Thyroid gland (tissue), 4 donors: ENCODE measurements at places on chromosomes 5 and 9. TPM values are rescaled to one million over a fixed set of nuclear protein-coding genes. Genes with fewer than 3 reads are reported as not detected.

The KIF4B gene
- total RNA-seq = not detected

The MYORG gene
- total RNA-seq = 6.0 TPM

The TRMO gene
- total RNA-seq = 56.6 TPM

DNA sequence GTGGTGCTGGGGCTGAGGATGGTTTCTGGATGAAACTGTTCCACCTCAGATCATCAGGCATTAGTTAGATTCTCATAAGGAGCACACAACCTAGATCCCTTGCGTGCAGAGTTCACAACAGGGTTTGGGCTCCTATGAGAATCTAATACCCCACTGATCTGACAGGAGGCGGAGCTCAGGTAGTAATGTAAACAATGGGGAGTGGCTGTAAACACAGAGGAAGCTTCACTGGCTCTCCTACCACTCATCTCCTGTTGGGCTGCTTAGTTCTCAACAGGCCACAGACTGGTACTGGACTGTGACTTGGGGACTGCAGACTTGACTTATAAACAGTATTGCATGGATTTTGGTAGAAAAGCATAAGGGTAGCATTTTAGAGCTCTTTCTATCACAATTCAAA is 870.7 kb upstream of the CDH10 start:
- no peaks in the 10 kb centered on the region for H3K27me3 ChIP-seq
- DNase-seq = no peak
- no peak overlapping the region for H3K27ac ChIP-seq
- H3K36me3 ChIP-seq = no peaks in the 10 kb centered on the region
- no peak overlapping the region for H3K4me3 ChIP-seq

GRCh38 chr9:93292664-93293328 is 108.9 kb downstream of the WNK2 start:
- DNase-seq = no peak
- no peaks in the 10 kb centered on the region for H3K27me3 ChIP-seq
- H3K4me3 ChIP-seq = no peak overlapping the region
- H3K4me1 ChIP-seq = no peaks in the 10 kb centered on the region
- no peaks in the 10 kb centered on the region for H3K36me3 ChIP-seq

- H3K4me1 ChIP-seq = no peaks in the 10 kb centered on the region
- H3K4me3 ChIP-seq = no peak overlapping the region
- no peak overlapping the region for H3K27ac ChIP-seq
Observed at GRCh38 chr9:76218886-76219445, 175.3 kb downstream of the RFK start.

DNA sequence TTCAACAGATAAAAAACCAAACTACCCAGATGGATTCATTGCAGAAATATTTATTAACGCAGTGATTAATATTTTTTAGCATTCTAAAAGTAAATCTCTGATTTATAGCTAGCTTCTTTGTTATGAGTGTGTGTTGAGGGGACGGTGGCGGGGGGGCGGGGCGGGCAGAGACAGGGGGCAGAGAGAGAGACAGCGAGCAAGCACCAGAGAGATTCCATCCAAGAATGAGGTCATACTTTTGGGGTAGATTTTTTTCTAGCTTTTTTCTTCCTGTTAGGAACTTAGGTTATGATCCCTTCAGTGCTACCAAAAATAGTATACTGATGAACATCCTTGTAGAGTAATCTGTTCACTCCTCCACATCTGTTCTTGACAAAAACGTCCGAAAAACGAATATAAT is 500 bp upstream of the ZNF883 start:
- no peak overlapping the region for H3K4me3 ChIP-seq
- H3K4me1 ChIP-seq = no peaks in the 10 kb centered on the region
- H3K27me3 ChIP-seq = no peaks in the 10 kb centered on the region
- H3K36me3 ChIP-seq = no peaks in the 10 kb centered on the region
- no peak for DNase-seq
- no peak overlapping the region for H3K27ac ChIP-seq

DNA sequence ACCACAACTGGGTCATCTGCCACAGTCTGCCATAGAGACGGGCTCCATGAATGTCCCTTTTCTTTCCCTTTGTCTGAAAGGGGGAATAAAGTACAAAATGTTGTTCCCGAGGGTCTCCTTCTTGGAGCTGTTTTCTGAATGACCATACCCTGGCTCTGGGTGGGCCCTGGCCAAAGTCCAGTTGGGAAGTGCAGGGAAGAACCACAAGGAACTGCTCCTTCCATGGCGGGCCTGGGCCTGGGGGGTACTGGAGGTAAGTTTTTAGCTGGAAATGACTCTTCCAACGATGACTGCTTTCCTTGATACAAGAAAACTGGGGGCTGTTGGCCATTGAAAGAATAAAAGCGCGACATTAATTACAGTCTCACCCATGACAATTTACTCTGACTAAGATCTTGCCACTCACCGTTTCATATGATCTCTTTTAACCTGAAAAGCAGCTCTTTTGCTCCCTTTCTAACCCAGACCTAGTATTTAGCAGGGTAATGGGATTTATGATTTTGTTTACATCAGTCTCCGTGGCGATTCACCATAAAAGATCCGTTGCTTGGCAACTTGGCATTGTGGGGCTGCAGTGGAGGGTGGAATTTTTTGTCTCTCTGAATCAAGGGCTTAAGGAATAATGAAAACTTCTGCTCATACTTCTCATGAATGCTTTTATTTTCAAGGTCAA is 89.2 kb upstream of the PTCH1 start:
- H3K36me3 ChIP-seq = no peaks in the 10 kb centered on the region
- no peaks in the 10 kb centered on the region for H3K4me1 ChIP-seq
- H3K27ac ChIP-seq = no peak overlapping the region
- no peaks in the 10 kb centered on the region for H3K27me3 ChIP-seq
